ENCODE measurements at places on chromosomes 2 and 18.

- DNase-seq, result no peak
These were observed 43.0 kb upstream of the FAHD2A start for GRCh38 chr2:95359501-95359930.

- peak; percentile 76 for DNase-seq
These were observed at the start of gene DUSP11 for GRCh38 chr2:73779467-73780236. Gene DUSP11 (minus strand): TSS chr2:73780103. CDS start chr2:73779974, 129 bp downstream.

DNA sequence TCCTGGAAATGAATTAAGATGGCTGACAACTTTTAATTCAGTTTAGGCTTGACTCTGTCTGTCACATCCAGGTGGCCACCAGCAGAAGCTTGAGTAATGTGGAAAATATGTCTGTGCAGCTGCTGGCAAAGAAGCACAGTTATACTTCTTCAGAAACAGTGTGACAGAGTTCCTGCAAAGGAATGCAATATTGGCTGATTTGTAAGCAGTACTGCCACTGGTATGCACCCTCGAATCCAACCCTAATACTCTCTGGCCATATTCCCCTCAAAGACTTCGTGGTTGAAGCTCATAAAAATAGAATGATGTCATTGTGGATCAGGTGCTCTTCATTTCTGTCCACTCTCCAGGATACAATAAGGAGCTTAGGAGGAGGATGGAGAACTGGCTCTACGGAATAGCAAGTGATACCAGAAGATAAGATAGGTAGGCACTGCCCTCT, 86.2 kb downstream of the METTL8 start:
- peak; percentile 87 for DNase-seq

GRCh38 chr2:236512902-236513435, 56.7 kb upstream of the ACKR3 start:
- no peak for DNase-seq

- no peak for DNase-seq
These were observed 268.9 kb downstream of the NDUFA10 start for GRCh38 chr2:239756031-239756789.

GRCh38 chr2:14634489-14635390, 2.2 kb downstream of the LRATD1 start:
- DNase-seq, result peak; percentile 28

DNA sequence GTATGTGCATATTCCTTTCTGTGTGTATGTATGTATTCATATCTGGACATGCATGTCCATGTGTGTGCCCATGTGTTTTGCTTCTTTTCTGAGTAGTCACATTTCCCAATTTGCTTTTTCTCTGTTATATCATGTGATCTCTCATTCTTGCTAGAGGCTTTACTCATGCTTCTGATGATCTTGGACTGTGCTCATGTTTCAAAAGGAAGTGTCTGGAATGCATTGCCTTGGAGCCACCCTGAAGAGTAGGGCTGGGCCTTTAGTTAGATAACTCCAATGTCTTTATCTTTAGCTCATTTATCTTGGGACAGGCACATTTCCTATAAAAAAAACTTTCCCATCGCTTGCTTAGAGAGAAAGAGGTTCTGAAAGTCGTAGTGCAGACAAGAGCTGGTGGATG, 859.2 kb downstream of the CNTNAP5 start:
- DNase-seq, result no peak

DNA sequence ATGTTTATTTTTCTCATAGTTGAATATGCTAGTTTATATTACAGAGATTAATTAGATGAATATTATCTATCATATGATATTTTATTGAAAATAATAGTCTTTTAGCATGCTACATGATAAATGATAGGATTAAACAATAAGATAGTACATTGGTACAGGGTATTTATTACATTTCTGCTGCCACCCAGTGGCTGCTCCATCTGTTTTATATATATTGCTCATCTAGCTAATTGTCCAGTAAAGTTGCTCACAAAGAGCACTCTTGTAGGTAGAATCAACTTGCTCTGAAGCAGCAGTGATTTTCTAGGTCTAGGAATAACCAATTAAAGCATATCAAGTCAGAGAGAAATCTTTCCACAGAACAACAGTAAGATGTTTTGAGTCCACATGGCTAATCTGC, 183.3 kb downstream of the ASXL3 start:
- DNase-seq, result no peak

- no peak for DNase-seq
These were observed 674 bp upstream of the ERBB4 start for GRCh38 chr2:212539072-212539880.

DNA sequence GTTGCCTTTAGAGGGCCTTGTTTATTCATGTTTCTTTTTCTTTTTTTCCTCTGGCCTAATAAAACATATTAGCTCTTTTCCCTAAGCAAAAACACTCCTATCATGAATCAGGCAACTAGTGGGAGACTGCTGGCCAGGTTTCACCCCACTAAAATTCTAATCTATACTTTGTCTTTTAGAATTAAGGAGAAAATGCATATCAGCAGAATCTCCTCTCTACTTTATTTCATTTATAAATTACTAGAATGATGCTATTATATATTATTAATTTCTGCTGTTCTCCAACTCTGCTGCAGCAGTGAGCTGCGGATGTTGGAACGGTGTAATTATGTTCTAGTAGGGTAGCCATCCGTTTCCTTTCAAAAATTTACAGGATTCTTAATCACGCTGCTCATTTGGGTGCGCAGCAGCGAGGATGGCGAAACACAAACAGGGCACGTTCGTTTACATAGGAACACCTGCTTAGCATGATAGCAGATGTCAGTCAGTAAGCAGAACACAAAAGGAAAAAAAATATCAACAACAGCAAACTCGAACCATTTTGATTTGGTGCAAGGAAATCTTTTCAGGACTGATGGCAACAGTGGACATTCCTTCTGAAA, 30.5 kb downstream of the ZEB2 start:
- no peak for DNase-seq

- DNase-seq, result no peak
These were observed 21.7 kb downstream of the BCL11A start for GRCh38 chr2:60531701-60532133.

GRCh38 chr2:189515264-189515663, 65.3 kb downstream of the SLC40A1 start:
- no peak for DNase-seq

DNA sequence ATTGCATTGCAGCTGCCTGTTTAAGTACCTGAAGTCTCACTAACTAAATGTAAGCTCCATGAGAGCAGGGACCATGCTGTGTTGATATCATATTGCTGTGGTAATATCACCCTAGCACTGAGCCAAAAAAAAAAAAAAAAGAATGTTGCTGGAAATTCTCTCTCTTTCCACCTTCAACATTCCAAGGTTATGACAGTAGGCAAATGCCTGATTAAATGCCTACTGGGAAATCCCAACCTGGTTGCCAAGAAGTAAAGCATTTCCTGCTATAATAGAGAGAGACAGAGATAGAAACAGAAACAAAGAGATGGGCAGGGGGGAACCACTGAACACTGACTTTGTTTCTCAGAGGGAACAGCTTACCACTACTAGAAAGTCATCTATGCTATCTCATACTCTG, 1604.2 kb downstream of the LRP1B start:
- DNase-seq, result peak; percentile 34

DNA sequence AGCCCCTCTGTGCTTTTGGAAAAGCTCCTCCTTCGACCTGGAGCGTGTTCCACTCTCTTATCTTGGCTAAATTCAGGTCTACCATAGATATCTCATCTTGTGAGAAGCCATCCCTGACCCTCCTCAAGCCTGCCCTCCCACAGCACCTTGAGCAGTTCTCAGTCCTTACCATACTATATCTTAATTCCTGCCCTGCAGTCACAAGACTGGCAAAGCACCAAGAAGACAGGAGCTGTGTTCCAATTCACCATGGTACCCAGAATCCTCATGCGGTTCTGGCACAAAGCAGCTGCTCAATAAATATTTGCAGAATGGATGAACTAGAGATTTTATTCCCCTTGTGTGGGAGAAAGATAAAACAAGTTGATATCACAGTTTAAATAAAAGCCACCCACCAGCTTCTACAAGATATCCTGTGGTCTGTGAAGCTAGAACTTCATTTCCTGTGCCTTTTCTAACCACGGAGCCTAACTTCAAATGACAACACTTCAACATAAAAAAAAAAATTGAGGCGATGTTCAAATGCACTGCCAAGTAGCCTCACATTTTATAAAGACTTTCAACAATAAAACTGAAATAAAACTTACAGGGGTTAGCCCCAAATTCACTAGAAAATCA, 19.5 kb downstream of the MARCHF4 start:
- no peak for DNase-seq

DNA sequence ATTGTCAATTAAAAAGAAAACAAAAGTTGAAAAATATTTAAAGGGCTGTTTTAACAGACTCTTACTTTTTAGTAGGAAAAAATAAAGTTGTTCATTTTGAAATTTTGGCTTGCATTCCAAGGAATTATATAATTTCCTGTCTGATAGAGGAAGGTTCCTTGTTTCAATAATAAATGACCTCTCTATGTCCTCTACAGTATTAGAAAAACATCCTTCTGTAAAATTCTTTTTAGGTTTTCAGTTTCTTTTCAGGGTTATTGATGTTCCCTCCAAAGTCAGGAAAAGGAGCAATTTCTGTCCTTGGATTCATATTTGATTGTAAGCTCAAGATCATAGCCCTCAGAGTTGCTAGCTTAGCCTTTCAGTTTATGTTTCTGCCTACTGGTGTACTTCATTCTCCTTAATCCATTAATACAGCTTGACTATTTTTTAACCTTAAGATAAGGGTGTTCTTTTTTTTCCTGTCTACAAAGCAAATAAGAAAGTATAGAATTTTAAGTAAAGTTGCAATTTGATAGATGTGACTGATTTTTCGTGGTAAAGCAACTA, 125.2 kb upstream of the COL3A1 start:
- DNase-seq, result no peak

GRCh38 chr2:236688563-236689392, 119.2 kb downstream of the ACKR3 start:
- DNase-seq, result no peak

DNA sequence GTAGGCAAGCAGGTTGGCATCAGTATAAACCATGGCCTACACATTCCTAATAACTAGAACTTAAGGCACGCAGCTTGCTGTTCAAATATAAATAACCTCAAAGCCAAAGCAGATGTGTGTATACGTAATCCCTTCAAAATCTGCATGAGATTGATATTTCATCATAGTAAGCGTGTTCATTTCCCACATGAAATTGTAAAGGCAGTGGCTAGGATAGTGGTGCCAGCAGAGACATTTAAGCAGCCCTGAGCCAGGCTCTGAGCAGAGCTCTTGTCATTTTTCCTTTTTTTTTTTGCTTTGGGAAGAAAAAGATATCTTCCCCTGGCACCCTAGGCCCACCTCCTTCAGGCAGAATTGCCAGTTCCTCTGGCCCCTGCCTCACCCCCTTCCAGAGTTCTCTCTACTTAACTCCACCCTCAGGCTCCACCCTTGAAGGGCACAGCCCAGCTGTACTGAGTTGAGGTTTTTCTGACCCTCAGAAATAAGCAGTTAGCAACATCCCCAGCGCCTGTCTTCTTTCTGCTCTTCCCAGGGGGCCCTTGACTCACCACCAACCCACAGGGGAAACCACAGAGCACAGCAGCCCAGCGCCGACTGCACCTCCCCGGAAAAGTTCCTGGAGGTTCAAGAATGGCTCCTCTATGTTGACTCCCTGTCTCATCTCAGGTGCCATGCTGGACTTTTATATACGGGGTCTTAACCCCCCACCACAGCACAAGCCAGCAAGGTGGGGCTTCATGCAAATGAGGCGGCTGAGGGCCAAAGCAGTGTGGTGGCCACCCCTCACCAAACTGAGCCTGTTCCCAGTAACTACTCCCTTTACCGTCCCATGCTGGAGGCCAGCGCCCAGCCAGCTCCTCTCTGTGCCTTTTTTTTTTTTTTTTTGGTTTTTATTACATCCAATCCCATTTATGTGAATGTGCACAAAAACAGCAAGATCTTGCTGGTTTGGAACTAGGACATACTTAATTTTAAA, 84.7 kb downstream of the EHD3 start:
- DNase-seq, result peak; percentile 72

DNA sequence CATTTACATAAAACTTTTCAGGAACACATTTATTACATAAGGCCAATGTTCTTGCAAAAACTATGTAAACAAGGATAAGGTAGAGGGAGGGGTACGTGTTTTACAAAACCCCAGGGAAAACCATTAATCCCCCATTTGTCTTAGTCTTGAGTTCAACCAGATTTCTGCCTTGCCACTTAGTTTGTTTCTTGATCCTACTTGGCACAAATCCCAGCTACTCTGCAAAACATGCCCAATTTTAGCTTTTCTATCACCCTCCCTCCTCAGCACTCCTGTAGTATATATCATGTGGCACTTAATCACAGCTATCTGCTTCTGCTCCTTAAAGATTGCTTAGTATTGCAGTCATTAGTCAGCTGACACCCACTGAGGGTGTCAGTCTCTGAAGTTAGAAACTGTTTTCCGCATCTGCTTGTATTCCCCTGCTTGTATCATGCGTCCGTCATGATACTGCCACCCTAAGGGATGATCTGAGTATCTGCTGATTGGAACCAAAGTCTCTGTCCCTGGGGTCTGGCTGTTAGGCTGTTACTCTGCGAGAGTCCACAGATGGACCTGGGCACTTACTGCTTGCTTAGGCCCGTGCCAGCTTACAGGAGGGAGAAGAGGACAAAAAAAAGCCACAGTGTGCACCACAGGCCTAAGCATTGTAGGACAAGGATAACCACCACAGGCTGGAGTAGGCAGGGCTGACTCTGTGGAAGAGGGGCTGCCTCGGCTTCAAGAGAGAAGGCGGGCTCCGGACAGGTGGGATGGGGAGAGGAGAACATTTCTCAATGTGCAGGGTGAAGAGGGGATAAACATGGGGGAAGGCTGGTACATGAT, 82.2 kb downstream of the EPAS1 start:
- DNase-seq, result no peak

- DNase-seq, result no peak
These were observed 305.4 kb downstream of the LPIN1 start for GRCh38 chr2:12051831-12052230.

- no peak for DNase-seq
These were observed 141.8 kb upstream of the BCL2L11 start for GRCh38 chr2:110978756-110979470.

GRCh38 chr2:230085201-230085600, 16.5 kb upstream of the SLC16A14 start:
- no peak for DNase-seq

- no peak for DNase-seq
These were observed 478.8 kb downstream of the ARHGAP15 start for GRCh38 chr2:143608063-143608423.

- DNase-seq, result no peak
These were observed 548.0 kb downstream of the DCC start for GRCh38 chr18:52888014-52888413.

DNA sequence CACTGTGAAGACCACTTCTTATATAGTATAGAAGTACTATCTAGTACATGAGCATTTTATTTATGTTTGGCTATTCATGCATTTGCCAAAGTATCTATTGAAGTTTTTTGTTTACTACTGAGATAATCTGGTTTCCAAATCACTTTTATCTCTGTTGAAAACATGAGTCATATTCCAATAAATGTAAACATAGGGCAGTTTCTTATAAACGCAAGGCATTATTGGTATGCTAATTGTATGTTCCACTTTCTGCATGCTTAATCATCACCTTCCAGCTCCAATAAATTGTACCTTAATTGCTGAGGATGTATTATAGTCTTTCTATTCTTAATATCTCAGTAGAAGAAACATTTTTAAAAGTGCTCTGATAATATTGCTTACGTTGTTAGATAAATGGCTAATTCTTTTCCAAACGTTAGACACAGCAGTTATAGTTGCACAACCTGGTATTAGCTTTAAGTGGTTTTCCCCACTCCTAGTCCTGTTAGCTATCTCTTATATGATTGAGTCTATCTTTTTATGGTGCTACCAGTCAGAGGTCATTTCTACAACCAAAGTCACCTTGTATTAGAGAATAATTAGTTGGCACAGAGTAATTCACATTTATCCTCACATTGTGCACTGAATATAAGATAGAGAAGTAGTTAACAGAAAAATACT, 17.2 kb downstream of the ITGA4 start:
- no peak for DNase-seq
